ENCODE measurements at places on chromosomes 1 and 21.

- DNase-seq: no peak
Observed at GRCh38 chr1:211752951-211753486, 77.5 kb downstream of the LPGAT1 start.

- no peak for DNase-seq
Observed at GRCh38 chr1:156602557-156602993, 1.3 kb upstream of the GPATCH4 start.

GRCh38 chr1:229133151-229133550 lies 137.8 kb upstream of the RAB4A start:
- no peak for DNase-seq

- peak; percentile 29 for DNase-seq
Observed at GRCh38 chr1:34786521-34787325, 5.7 kb downstream of the GJB3 start.

- DNase-seq: no peak
Observed at GRCh38 chr1:209428241-209428921, 155.1 kb upstream of the CAMK1G start.

GRCh38 chr1:208799186-208799585 lies 555.0 kb upstream of the PLXNA2 start:
- DNase-seq: no peak

- DNase-seq: peak; percentile 69
Observed at GRCh38 chr1:117826540-117827078, 102.8 kb downstream of the GDAP2 start.

DNA sequence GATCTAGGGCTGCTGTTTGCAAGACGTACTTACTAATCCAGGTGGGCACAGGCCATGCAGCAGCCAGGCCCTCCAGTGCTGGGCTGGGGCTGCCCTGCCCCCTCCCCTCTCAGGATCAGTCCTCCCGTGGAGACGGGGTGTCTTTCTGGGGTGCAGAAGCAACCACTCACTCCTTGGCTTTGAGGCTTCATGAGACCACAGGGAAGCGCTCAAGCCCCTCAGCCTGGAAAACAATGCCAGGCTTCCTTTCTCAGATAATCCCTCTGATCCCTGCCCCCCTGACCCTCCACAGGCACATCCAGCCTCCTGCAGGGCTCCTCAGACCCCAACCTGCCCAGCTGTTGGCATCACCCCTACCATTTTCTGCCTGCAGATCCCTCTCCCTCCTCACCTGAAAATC lies 13.9 kb upstream of the C2CD2 start:
- DNase-seq: no peak

DNA sequence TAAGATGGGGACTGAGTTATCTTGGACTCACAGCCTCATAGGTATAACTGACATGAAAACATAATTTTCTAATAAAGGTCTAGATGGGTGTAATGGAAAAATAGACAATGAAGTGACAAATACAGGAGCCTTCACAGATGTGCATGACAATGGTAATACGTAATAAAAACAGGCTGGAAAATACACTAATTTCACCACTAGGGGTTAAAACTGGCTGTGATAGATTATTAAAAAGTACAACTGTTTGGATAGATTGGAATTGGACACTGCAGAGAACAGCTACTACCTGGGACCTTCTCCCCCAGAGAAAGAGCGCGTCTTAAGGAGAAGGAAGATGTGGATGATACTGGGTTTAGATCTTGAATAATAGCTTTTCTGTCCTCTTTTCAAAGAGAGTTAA lies 9.8 kb downstream of the KAZN start:
- DNase-seq: no peak

- peak; percentile 86 for DNase-seq
Observed at GRCh38 chr1:234963180-234963903, 165.3 kb downstream of the TOMM20 start.

DNA sequence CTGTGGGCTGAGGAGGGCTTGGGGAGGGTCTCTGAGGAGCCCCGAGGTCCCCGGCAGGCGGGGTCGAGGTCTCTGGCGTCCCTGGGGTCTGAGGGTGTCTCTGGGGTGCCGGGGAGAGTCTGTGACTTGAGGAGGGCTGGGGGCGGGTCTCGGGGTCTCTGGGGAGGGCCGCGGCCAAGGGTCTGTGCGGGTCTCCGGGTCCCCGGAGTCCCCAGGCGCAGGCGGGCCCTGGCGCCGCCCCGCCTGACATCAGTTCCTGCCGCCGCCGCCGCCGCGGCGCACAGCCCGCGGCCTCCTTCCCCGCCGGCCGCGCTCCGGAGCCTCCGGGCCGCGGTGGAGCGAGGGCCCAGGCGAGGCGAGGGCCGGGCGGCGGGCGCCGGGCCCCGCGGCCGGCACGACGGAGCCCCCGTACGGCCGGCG lies at the start of gene PLEKHM2:
PLEKHM2 (plus strand) TSS at position 279 of the 420 bp plus-strand sequence. CDS start 239 bp downstream, outside the sequence.
- no peak for DNase-seq

- DNase-seq: no peak
Observed at GRCh38 chr1:76835203-76835602, 32.1 kb upstream of the ST6GALNAC5 start.

DNA sequence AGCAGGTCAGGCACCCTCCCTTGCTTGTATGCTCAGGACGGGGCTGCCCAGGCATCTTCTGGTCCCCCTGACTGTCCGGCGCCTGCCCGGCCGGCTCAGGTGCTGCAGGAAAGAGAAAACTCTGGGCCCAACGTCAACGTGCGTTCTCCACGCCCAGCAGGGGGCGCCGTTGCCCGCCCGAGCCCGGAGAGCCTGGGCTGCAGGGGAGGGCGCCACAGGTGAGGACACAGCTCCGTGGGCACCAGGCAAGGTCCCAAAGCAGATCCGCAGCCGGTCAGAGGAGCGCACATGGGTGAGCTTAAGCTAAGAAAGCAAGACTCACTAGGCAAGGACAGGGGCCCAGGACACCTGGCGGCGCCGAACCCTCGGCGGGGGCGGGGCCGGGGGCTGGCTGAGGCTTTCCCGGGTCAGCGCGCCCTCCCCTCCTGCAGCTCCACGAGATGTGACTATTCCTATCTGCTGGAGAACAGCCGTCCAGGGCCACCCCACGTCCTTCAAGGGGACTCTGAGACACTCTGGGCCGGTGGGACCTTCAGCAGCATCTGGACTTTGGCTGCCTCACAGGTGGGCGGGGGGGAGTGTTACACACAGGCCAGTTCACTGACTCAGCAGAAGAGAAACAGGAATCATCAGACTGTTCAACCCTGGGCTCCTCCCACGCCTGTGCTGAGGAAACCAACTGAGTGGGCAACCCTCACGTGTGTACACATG lies 29.3 kb downstream of the KRTAP10-1 start:
- DNase-seq: no peak

GRCh38 chr1:163203561-163203960 lies 845 bp upstream of the RGS5 start:
- DNase-seq: no peak

- DNase-seq: no peak
Observed at GRCh38 chr1:55037733-55038551, 1.4 kb upstream of the PCSK9 start.

DNA sequence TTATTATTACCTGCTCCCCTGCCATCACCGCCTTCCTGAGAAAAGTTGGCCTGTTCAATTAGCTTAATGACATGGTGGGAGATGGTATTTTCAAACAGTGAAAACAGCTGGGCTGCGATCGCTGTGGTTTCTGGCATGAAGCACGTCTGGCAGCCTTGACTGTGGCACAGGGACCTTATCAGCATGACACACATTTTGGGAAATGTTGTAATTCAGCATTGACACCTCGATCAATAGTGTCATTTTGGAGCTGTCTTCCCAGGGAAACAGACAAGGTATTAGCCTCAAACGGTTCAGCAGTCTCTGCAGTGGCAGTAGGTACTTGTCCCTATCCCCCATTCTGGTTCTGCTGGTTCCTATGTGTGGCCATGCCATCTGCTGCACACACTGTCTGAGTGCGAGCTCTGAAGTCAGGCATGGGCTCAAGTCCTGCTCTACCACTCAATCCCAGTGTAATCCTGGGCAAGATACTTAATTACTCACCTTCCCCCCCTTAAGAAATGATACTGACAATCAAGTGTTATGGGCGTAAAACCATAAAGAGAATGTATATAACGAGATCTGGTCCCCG lies 154.5 kb upstream of the KCND3 start:
- DNase-seq: no peak

DNA sequence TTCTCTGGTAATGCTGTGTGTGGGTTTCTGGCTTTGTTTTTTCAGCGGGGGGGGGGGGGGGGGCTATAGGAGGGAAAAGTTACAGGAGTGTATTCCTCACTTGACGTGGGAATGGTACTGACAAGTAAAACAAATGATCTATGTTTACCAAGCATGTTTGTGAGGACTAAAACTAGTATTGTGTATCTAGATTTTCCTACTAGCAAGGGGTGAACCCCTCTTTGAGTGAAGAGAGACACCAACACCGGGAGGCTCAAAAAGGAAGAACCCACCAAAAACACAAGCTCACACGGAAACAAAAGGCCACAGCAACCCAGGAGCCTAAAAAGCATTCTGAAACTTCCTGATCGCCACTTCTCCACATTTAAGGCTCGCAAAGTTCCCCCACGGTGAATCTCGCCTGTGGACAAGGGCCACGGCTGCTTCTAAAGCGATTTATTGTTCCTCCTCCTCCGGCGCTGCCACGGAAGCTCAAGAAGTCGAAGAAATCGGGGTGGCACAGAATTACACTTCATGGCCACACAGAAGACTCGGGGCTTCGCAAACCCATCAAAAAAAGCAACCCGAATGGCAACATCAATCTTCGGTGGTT lies 703 bp downstream of the PUM1 start:
- DNase-seq: no peak

DNA sequence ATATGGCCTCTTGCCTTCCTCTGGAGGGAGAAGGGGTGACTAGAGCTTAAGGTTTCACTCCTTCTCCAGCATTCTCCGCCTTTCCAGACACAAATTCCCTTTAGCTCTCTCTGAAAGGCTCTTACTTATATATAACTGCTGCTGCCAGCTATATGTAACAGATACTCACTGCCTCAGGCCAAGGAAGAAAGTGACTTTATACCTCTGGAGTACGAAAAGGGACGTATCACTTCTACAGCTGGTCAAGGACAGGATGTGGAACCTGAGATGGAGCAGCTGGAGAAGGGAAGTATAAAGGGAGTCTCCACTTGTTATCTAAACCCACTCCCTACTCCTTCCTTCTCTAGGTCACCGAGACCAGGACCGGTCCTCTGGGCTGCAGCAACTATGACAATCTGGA lies 102.4 kb downstream of the BRINP2 start:
- no peak for DNase-seq

GRCh38 chr1:189983166-189983890 lies 494.3 kb downstream of the BRINP3 start:
- no peak for DNase-seq

All from AG04450 (cell line).